Cortex of kidney (tissue), 1 donor: ENCODE measurements at places on chromosomes 5 and 9.

GRCh38 chr5:158552241-158552640 is 547.5 kb downstream of the EBF1 start:
- no peak for DNase-seq

DNA sequence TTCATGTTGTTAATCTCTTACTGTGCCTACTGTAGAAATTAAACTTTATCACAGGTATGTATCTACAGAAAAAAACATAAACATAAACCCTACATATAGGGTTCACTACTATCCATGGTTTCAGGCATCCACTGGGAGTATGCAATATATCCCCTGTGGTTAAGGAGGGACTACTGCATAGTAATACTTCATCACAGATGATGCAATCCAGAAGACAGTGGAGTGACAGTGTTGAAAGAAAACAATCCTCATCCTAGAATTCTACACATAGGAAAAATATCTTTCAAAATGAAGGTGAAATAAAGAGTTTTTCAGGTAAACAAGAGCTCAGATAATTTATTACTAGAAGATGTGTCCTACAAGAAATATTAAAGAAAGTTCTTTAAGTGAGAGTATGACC is 105.9 kb downstream of the HOMER1 start:
- DNase-seq = no peak

DNA sequence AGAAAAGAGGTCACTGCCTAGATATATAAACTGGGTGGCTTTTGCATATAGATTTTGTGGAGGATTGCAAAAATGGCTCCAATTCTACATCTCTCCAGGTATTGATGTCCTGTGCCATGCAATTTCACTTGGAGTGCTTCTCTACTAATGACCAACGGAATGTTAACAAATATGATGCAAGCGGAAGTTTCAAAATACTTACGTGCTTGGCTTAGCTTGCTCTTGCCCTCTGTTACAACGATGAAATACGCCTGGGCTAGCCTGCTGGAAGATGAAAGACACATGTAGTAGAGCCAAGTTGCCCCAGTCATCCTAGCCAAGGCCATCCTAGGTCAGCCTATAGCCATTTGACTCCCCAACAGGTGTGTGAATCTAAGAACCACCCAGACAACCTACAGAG is 3.6 kb upstream of the POC5 start:
- no peak for DNase-seq

DNA sequence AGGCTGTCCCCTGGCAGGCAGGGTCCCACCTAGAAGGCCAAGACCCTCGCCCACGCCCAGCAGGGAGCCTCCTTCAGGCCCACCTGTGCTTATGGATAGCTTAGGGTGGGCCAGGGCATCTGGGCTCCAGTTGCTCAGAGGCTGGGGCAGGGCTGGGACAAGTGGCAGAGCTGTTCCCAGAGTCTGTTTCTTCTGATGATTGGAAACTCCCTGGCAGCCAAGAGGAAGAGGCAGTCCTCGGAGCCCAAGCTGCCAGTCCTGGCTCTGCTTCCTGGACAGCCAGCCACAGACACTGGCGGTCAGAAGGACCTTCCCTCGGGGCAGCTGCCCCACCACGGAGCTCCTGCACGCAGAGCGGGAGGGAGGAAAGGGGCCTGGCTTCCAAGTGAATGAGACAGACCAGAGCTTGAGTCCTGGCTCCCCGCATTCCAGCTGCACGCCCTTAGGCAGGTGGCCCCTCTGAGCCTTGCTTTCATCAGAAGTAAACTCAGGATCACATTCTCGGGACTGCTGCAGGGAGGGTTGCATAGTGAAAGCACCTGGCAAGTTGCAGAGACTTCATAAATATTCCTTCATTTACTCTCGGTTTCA is 37.9 kb upstream of the GABRP start:
- no peak for DNase-seq

- DNase-seq = no peak
Observed at GRCh38 chr5:56950626-56951125, 1.2 kb downstream of the MIER3 start.

DNA sequence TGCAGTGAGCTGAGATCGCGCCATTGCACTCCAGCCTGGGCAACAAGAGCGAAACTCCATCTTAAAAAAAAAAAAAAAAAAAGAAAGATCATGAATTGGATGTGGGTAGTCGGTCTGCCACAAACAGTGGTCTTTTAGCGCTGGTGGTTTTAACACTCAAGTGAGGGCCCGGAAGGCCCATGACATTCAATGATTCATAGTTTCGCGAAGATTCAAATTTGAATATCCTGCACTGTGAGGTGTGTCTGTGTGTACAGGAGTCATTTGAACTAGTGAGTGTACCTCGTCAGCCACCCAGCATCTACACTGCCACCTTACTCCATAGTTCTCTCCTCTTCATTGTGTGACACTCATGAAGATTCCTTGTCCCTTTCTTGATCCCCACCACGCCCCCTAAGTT is 41.3 kb downstream of the CFAP77 start:
- DNase-seq = no peak

- DNase-seq = no peak
Observed at GRCh38 chr5:181218795-181219124, 4.3 kb upstream of the TRIM41 start.

DNA sequence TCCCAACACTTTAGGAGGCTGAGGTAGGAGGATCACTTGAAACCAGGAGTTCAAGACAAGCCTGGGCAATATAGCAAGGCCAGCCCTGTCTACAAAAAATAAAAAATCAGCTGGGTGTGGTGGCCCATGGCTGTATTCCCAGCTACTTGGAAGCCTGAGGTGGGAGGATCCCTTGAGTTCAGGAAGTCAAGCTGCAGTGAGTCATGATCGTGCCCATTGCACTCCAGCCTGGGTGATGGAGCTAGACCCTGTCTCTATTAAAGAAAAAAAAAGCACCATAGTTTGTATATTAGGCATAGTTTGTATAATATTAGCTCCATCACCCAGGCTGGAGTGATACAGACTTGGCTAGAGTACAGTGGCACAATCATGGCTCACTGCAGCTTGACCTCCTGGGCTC is 9.6 kb upstream of the NME5 start:
- no peak for DNase-seq

DNA sequence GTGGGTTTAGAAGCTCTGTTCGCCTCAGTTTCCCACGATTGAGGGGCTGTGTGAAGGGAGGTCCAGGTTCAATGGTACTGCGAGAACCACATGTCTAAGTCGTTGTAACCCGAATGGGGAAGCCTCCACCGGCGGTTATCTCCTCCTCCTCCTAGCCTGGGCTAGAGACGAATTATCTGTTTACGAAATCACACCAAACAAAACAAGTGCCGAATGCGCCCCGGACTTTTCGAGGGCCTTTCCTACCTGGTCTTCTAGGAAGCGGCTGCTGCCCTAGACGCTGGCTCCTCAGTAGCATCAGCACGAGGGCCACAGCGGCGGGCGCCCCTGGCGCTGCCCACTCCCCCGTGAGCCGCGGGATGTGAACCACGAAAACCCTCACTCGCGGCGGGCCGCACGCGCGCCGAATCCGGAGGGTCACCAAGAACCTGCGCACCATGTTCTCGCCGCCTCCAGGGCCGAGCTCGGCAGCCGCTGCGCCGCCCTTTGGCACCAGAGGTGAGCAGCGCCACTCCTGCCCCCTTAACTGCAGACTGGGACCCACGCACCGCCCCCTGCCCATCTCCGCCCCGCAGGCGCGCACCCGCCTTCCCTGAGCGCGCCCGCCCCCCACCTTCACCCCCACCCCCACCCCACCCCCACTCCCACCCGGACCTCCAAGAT is at the start of gene CDKN2A:
Gene CDKN2A, minus strand, starts transcription at position 500 of the 663 bp plus-strand sequence.
- no peak for DNase-seq

DNA sequence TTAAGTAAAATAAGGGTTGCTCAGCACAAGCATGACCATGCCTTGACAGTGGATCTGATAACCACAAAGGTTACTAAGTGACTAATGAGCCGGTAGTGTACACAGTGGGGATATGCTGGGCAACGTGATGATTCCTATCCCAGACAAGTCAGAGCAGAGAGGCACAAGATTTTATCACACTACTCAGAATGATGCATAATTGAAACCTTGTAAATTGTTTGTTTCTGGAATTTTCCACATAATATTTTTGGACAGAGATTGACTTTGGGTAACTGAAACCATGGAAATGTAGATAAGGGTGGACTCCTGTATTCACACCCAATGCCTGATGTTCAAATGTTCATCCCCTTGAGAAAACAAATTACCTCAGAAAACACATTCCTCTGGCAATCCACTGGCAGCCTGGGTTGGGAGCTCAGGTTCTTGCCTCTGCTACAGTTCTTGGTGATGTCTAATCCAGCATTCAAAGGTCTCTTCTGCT is 16.2 kb upstream of the ERAP1 start:
- DNase-seq = no peak

- DNase-seq = no peak
Observed at GRCh38 chr9:114742947-114743346, 61.0 kb upstream of the TEX48 start.

GRCh38 chr9:117719161-117719920 is 15.1 kb downstream of the TLR4 start:
- no peak for DNase-seq

GRCh38 chr9:94675008-94675881 is 35.9 kb upstream of the FBP1 start:
- DNase-seq = no peak

GRCh38 chr9:76552751-76553455 is 93.9 kb downstream of the GCNT1 start:
- no peak for DNase-seq

- no peak for DNase-seq
Observed at GRCh38 chr9:128142061-128142460, 7.2 kb upstream of the LCN2 start.

GRCh38 chr5:143521141-143521540 is 117.7 kb upstream of the NR3C1 start:
- no peak for DNase-seq

DNA sequence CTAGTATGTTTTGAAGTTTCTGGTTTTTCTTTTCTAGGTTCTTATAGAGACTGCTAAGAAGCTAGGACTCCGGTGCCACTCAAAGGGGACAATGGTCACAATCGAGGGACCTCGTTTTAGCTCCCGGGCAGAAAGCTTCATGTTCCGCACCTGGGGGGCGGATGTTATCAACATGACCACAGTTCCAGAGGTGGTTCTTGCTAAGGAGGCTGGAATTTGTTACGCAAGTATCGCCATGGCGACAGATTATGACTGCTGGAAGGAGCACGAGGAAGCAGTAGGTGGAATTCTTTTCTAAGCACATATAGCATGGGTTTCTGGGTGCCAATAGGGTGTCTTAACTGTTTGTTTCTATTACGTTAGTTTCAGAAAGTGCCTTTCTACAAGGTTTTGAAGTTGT is 52.2 kb downstream of the MTAP start:
- no peak for DNase-seq

DNA sequence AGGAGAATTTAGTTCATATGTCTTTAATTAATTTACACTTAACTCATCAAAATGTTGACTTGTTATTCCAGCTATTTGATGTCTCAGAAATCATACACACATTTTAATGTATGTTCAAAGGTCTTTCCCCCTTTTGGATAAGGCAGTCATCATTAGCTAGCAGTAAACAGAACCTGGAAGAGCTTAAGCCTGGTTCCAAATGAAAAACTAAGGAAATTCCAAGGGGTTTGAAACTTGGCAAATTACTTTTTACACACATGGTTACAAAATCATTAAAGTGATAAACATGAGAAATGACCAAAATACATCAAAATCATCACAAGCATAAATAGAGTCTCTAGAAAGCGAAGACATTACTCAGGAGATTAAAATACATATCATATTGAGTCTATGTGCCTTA is 359.8 kb upstream of the ZNF608 start:
- no peak for DNase-seq

DNA sequence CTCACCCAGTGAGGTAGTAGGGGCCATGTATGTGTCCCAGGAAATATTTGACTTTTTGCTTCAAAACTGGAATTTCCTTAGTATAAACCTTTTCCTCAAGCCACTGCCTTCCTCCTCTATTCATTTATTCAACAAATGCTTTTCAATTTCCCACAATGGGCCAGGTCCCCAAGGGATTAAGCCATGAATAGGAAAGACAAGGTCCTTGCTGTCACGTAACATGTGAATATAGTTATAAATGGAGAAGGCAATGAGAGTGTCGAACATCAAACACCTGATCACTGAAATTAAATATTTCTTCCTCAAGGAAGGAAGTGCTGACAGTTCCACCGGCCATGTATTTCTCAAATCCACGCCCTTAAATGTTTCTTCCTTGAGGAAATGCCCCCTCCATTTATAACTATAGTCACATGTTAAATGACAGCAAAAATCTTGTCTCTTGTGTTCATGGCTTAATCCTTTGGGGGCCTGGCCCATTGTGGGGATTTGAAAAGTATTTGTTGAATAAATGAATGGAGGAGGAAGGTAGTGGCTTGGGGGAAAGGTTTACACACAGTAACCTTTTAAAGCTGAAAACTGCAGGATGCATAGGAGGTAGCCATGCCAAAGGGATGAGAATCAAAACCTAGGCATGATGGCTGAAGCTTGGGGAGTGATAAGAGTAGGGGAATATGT is 145.5 kb downstream of the PTTG1 start:
- DNase-seq = no peak

- DNase-seq = no peak
Observed at GRCh38 chr5:175872287-175873087, 1.1 kb downstream of the CPLX2 start.

DNA sequence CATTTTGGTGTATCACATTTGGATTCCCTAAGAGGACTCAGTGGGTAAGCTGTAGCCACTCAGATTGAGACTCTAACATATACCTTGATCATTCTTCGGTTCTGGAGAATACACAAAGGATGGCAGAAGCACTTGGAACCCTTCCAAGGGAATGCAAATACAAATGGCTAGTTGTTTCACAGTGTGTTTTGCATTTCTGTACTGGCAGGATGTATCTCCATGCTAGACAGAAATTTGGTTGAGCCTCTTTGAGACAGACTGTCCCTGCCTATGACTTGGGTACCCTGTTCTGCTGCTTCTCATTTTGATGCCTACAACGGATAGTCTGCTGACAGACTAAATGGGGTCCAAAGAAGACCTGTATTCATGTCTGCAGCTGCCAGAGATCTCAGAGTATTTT is 273.5 kb downstream of the TMEM38B start:
- DNase-seq = no peak

DNA sequence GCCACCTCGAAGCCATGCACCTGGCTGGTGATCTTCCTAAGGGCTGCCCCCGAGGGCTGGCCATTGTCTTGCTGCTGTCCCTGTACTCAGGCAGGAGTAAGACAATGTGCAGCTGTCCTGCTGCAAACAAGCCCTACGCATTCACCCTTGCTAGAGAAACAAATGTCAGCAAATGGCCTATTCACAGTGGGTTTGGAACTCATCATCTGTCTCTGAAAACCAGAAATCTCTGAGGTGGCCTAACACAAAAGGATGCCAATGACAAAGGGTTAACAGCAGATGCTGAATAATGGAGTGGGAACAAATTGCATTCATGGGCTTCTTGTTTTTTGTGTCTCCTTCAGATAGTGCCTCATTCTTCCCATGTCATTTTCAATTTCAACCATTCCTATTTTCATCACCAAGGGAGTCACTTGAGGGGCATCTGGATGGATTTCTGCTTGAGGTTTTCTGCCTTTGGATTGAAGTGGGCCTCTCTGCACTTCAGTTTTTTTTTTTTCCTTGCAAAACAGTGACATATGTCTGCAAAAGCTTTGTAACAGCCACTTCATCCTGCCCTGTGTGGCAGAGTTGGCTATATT is 261.6 kb upstream of the VLDLR start:
- DNase-seq = no peak

- no peak for DNase-seq
Observed at GRCh38 chr5:10290438-10290837, 17.3 kb downstream of the CMBL start.
